ENCODE measurements at places on chromosomes 6 and 20.

- no peak for DNase-seq
These were observed 132.1 kb downstream of the HUS1B start for GRCh38 chr6:524803-525202.

- peak; percentile 53 for DNase-seq
These were observed 713 bp upstream of the ELMO2 start for GRCh38 chr20:46406986-46407670.

- no peak for DNase-seq
These were observed 38.1 kb downstream of the CRYBG1 start for GRCh38 chr6:106398621-106399020.

DNA sequence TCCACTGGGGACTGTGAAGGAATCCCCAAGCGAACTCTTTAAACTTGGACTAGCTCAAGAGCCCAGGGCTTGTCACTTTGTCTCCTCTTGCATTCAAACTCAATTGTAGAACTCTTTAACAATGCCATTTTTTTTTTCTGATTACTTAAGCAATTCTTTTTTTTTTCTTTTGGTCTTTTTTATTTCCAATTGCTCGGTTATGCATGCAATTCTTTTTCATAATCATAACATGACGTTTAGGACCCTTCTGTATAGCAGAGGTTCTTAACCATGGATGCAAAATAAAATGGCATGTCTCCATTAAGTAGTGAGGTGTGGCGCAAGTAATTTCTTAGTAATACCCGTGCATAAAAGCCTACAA lies 466 bp upstream of the BFSP1 start:
- DNase-seq = no peak

DNA sequence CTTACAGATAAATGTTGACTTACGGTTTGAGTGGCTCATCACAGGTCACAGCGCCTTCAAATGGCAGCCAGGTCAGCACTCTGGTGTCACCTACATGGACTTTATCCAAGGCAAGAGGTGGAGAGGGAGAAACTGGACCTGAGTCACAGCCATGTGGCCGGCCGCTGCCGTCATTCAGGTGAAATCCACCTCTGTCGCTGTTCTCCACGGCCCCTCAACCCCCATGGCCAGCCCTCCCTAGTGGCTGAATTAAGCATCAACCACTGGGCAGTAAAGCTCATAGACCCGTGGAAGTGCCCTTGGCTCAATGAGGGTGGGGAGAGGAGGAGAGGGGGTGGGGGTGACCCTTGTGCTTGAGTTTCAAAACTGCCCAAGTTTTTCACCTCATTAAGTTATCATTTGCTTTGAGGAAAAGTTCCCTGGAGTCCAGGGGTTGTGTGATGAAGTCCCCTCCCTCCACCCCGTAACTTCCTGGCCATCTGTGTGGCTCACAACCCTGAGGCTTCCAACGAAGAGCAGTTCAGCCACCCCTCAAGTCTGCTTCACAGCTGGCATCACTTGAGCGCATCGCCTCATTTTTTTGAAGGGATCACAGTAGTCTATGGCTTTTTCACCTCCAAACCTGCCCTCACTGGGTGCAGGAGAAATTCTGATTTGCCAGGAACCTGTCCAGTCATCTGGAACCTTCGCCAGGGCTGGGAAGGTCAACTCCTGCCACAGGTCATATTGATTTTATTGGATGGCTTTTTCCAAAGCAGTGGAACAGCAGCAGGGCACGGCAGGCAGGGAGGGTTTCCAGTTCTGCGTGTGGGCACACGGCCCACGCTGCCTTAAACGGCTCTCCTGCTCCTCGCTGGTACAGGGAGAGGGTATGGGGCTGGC lies 43.5 kb upstream of the APCDD1L start:
- no peak for DNase-seq

- DNase-seq = no peak
These were observed 78.5 kb upstream of the NNAT start for GRCh38 chr20:37442547-37442946.

- DNase-seq = no peak
These were observed 17.4 kb downstream of the HFE start for GRCh38 chr6:26104457-26105108.

DNA sequence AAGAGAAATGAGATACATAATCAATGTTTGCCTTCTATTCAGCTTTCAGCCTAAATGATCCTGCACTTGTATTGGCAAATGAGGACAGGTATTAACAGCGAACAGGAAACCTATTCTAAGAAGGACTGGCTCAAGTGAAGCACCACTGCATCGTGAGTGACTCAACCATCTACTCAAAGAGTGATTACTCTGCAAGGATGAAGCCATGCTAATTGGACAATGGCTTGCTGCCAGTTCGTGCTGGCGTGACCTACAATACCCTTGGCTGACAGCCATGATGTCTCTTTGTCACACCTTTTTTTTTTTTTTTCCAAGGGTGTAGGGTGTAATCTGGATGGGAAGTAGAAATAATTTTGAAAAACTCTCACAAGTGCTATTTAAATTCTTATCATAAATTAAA lies 104.9 kb downstream of the GJA10 start:
- peak; percentile 97 for DNase-seq

- DNase-seq = peak; percentile 40
These were observed 84.5 kb upstream of the RIN2 start for GRCh38 chr20:19673575-19673974.

DNA sequence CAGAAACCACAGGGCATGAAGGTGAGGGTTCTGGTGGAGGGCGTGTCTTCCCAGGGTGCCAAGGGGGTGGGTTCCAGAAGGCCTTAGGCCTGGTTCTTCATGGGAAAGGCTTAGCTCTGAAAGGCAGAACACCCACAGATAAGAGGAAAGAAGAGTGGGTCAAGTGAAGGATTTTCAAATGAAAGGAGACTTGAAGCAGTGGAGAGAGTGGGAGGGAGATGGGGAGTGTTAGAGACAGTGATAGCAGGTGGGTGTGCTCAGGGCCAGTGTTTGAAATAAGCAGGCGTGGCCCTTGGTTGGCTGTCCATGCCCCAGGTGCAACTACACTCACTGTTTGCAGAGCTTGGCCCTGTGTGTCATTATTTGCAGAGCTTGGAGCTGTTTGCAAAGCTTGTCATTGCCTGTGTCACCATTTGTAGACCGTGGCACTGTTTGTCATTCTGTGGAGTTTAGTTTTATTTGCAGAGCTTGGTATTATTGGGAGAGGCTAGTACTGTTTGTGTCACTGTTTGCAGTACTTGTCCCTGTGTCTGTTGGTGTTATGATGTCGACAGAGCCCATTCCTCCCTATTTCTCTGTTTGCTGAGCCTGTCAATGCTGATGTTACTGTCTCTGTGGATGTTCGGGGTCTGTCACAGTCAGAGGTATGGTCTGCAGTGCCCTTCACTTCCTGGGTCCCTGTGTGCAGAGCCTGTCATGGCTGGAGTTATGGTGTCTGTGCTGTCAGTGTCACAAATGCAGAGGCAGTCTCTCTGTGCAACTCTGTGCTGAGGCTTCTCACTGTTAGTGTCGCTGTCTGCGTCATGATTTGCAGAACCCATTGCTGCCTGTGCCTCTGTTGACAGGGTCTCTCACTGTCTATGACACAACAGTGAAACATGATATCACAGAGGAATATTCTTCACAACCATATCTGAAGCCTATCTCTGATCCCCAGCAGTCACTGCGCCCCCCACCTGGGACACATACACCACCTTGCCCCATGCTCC lies 127.7 kb upstream of the LRFN2 start:
- DNase-seq = peak; percentile 12

- peak; percentile 45 for DNase-seq
These were observed 115.2 kb upstream of the GLP1R start for GRCh38 chr6:38933426-38933825.
